CD4-positive, alpha-beta T cell treated with Interleukin-10 for 1 hour (primary cell): ENCODE measurements at places on chromosomes 5 and 9.
A peak's percentile ranks its signal among the peaks of the same experiment; 100 is the strongest.

GRCh38 chr9:76646249-76646648 lies 118.0 kb upstream of the PCA3 start:
- DNase-seq: no peak

- no peak for DNase-seq
Measured at GRCh38 chr9:104923289-104923688, 4.7 kb downstream of the ABCA1 start.

DNA sequence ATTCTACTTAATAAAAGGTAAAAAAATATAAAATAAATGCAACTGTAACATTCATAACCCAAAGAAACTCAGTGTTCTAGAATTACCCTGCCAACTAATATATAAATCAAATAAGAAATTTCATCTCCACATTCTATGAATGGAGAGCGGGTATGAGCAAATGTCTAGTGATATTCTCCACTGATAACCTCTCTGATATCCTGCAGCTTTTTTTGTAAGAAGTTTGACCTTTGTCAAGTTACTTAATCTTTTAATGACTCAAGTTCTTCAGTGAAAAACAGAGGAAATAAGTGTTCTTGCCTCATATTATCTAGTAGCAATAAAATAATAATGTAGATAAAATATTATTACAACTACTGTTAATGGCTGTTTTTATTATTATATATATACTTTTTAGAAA lies 1275.6 kb upstream of the CDH9 start:
- DNase-seq: no peak

DNA sequence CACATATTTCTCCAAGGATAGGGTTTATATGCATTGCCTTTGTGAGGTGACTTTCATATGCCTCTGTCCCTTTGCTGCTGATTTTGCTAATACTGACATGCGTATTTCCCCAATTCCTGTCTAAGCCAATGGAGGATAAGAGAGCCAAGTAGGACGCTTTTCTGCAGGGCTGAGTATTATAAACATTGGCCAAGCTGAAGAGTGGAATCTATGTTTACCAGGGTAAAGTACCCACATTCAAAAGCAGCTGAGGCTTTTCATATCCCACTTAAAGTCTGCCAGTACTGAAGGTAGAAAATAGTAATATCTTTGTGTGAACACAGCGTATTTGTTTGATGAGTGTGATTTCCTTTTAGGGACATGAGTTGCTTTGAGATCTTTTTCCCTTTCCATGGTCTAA lies 128.8 kb upstream of the GPR151 start:
- DNase-seq: no peak

DNA sequence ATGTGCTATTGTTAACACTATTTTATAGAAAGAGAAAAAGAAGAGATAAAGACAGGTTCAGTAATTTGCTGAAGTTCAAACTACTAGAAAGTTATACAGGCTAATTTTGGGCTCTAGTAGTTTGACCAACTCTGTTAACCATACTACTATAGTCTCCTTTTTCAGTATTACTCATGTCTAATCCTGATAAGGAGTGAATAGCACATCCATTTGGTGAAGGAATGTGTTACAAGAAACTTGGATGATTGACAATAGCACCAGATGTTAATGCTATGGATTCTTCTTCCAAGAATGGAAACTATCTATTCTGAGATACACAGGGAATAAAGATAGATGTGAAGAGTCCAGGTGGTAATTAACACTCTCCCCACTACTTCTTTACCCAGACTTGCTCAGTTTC lies 677.3 kb downstream of the PRELID2 start:
- DNase-seq: no peak

DNA sequence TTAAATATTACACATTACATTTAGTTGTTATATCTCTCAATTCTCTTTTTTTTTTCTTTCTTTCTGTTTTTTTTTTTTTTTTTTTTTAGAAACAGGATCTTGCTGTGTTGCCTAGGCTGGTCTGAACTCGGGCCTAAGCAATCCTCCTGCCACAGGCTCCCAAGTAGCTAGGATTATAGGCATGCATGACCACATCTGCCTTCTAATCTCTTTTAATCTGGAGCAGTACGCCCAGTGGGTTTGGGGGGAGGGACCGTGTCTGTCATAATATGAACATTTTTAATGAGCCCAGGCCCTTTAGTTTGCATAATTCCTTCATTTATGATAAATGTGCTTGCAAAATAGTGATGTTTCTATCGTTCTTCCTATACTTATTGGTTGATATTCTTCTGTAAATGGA lies 10.3 kb downstream of the RHOBTB3 start:
- DNase-seq: no peak

GRCh38 chr9:127088724-127089615 lies 33.5 kb downstream of the ANGPTL2 start:
- no peak for DNase-seq

DNA sequence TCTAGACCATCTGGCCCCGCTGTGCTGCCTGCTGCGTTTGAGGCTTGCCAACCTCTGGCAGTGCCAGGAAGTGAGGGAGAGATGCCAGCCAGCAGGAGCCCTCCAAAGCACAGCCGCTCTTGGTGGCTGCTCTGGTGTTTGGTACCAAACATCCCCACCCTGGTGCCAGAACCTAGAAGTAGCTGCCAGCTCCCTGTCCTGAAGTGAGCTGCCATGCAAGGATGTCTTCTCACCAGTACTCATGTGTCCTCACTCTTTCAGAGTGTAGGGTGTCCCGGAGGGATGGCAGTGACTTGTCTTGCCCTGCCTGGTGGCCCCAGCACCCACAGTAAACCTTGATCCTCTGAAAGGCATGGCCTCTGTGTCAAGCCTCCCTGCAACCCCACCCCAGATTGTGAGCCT lies 43.4 kb downstream of the AMBP start:
- DNase-seq: no peak

DNA sequence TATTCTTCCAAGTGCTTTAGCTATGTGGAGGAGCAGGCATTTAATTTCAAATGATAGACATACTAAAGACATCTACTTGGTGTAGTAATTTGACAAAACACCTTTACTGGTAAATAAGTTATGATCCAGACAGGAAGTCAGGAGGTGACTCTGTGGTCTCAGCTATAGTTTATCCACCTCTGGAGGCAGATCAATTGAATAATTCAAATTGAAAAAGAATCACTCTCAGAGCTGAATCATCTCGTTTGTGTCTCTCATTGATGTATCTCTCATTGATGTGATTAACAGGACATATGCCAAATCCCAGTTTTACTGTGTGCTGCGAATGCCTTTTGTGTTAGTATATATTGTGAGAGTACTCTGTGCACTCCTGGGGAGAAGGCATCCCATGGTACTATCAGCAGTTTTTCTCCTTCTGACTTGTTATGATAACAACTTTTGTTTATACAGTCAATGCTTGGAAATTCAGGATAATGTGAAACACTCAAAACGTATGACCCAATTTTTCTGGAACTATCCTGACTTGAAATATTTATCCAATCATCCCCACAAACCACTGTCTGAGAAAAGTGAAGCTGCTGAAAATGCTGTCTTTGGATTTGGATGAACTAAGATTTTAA lies 48.5 kb upstream of the DAB2 start:
- no peak for DNase-seq

GRCh38 chr9:80378669-80379293 lies 807.0 kb downstream of the TLE4 start:
- DNase-seq: no peak

DNA sequence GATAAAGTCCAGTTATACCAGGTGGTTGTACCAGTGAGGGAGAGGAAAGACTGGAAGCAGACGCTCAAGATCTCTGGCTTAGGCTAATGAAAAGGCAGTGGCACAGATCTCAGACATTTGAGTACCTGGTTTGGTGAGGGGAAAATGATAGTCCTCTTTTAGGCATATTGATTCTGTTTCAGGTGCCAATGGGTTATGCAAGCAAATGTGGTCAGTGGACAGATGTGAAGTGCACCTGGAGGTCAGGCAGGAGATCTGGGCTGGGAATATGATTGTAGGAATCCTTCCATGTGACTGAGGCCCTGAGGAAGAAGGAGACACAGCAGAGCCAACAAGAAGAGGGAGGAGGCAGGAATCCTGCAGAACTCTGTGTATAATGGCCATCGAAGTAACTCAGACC lies 63.7 kb upstream of the SMARCA2 start:
- DNase-seq: no peak

DNA sequence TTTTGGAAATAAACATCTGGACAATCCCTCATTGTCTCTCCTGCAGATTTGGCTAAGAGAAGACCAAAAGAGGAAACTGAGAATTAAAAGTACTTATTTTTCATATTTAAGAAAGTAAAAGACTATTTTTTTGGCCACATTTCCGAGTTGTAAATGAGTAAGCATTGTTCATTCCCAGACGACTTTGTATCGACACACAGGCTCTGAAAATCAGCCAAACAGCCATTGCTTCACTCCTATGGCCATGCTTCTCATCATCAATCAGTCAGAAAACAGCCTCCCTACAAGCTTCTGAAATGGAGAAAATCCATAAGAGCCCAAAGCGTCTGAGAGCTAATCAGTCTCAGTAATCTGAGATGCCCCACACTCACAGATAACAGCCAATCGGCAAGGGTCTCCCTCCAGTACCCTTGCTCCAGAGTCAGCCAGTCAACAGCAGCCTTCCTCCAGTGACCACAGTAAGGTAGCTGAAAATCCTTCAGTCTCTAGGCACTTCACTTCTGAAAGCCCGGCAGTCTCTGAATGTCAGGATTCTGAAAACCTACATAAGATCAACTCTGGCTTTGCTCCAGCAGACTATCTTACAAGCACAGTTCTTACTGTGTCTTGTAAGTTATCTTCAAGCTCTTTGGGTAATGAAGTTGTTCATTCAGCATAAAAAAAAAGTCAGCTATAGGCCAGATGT lies 30.9 kb downstream of the CDO1 start:
- no peak for DNase-seq

- no peak for DNase-seq
Measured at GRCh38 chr9:93447655-93448054, 3.8 kb upstream of the FAM120A start.

GRCh38 chr5:53917095-53917494 lies 356.7 kb downstream of the NDUFS4 start:
- DNase-seq: no peak

- no peak for DNase-seq
Measured at GRCh38 chr5:624118-624950, 12.2 kb downstream of the CEP72 start.

GRCh38 chr9:76200315-76200714 lies 193.9 kb downstream of the RFK start:
- DNase-seq: no peak

- DNase-seq: no peak
Measured at GRCh38 chr9:109479822-109480221, 18.3 kb downstream of the PTPN3 start.

GRCh38 chr9:114296338-114296737 lies 26.6 kb upstream of the ORM1 start:
- DNase-seq: no peak

DNA sequence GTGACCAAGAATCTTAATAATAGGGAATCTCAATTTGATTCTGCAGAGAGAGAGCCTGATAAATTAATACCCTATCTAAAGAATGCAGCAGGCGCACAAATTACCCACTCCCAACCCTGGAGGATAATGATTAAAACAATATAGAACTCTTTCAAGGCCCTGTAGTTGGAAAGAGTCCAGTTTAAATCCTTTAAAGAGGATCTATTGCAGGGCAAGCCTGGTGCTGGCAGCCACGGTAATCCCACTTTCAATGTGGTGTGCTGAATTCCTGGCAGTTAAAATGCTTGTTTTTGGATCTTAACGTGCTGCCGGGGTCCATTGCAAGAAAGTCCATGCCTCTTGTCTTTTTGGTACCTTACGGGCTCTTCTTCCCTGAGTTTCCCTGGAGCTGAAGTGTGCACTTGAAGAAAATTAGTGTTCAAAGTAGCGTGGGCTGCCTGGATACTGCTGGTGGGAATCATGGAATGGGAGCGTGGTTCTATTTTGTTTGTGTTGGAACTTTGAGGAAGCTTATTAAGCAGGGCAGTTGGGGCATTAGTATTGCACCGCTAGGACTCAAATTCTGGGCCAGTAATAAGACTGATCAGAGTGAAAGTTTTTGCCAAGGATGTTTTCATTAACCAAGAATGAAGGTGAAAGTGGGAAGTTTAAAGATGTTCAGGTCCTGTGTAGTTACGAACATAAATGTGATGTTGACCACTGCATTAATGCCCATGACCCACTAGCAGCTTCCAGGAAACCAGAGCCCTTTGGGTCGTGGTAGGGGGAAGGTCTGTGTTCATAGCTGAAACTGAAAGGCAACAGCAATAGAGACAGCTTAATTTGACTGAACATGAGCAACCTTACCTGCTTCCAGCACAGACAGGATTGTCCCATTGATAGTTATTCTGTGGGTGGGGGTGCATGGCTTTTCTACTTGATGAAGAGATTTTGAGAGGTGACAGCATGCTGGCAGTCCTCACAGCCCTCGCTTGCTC lies 20.8 kb downstream of the MARCHF6 start:
- DNase-seq: no peak

- DNase-seq: no peak
Measured at GRCh38 chr9:133612816-133613215, 3.6 kb upstream of the FAM163B start.

DNA sequence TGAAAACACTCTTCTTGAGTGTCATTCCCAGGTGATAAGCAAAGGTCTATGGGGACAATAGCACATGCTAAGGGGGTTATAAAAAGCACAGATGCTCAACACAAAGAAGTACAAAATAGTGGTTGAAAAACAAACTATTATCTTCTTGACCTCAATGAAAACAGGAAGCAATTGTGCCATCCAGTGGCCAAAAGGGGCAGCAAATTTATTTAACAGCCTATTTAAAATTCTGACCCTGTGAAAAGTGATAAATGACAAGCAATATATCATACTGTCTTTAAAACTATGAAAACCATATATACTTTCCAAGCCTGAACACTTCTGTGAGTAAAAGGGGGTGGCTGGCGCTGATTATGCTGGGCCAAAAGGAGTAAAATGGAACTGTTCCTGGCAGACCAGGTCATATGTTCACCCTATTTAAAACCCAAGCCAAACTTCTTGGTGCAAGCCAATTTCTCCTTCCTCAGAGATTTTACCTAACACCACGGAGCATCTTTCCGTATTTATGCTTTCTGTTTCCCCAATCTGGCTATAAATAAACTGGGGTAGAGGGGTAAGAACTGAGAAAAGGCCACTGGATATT lies 29.7 kb downstream of the TEX10 start:
- peak; percentile 52 for DNase-seq

- no peak for DNase-seq
Measured at GRCh38 chr5:126857472-126858410, 80.8 kb downstream of the LMNB1 start.

- DNase-seq: no peak
Measured at GRCh38 chr9:70262366-70262765, 3.6 kb downstream of the SMC5 start.

DNA sequence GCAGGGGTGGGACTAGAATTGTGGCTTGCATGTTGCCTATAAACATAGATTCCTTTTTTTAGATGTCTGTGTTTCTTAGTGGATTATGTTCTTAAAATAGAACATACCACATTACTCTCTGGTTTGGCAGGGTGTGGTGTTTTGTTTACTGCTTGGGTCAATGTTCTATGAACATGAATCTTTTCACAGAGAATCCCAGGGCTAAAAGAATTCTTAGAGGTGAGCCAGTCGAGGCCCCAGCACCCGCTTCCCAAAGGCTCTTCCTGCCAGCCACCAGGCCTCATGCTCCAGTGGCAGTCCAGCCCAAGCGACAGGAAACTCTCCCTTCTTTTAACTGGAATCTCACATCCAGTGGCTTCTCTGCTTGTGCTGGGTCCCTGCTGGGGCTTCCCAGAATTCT lies 126.6 kb downstream of the C9orf152 start:
- DNase-seq: no peak

- DNase-seq: no peak
Measured at GRCh38 chr5:5887833-5888232, 465.4 kb downstream of the ICE1 start.

GRCh38 chr5:122565331-122565730 lies 209.5 kb upstream of the SNX2 start:
- DNase-seq: no peak
